ENCODE measurements at places on chromosomes 16 and 17.

GRCh38 chr17:50062293-50063243 lies 6.7 kb downstream of the ITGA3 start:
- DNase-seq: no peak

- no peak for DNase-seq
Measured at GRCh38 chr16:49474741-49475140, 101.1 kb downstream of the C16orf78 start.

DNA sequence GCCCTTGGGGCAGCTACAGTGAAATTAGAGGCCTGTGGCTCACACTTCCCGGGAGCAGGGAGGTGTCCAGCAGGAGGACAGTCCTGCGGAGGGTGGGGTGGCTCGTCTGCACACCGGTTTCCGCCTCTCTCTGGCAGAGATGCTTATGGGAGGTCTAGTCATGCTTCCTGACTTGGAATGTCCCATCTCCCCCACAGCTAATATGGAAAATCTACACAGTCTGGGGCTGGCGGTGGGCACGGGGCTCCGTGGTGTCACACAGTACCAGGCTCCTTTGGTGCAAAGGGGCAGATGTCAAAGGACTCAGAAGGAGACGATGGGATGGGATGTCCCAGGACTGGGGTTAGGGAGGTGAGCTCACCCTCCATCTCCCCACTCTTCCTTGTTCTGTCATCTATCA lies 44.1 kb upstream of the DOC2B start:
- no peak for DNase-seq

- no peak for DNase-seq
Measured at GRCh38 chr16:69105501-69106361, at the start of gene HAS3. Gene HAS3 (plus strand): TSS chr16:69105653. CDS start chr16:69109396, 3,743 bp downstream.

GRCh38 chr16:81442220-81442915 lies 2.2 kb upstream of the CMIP start:
- no peak for DNase-seq

GRCh38 chr17:63998721-63999679 lies 849 bp downstream of the PRR29 start:
- DNase-seq: no peak

DNA sequence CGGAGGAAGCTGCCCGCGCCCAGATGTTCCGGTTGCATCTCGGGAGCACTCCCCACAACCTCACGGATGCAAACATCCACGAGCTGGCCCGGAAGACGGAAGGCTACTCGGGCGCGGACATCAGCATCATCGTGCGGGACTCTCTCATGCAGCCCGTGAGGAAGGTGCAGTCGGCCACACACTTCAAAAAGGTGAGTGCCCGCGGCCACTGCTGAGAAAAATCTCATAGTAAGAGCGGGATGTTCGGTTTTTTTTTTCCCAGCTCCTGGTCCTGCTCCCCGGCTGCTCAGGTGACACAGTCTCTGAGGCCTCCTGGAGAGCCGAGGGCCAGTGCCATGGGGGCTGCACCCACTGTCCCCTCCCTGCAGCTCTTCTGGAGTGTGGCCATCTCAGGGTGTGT lies 9.3 kb downstream of the PDF start:
- DNase-seq: no peak
